ENCODE measurements at places on chromosomes 5 and 9.

GRCh38 chr5:98031926-98032325, 741.5 kb upstream of the RGMB start:
- no peak for DNase-seq

GRCh38 chr5:132751444-132751843, 4.2 kb downstream of the CCNI2 start:
- no peak for DNase-seq

- no peak for DNase-seq
These were observed 69.4 kb downstream of the FRMD3 start for GRCh38 chr9:83468821-83469220.

- DNase-seq, result no peak
These were observed 422.3 kb downstream of the TMEM232 start for GRCh38 chr5:110304176-110304575.

DNA sequence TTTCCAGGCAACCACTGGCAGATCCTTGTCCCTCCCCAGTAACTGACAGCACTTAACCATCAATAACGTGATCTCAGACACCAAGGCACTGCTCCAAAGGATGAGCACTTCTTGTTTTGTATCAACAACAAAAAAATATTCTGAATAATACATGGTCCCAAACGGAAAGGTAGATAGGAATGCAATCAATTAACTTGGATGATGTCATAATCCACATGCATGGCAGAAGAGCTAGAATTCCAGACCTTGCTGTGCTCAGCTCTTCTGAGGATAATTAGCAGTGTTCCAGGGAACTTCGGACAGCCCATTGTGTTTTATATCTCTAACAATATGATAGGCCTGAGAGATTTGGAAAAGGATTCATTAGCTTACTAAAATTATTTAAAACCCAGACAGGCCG, 288.4 kb upstream of the PCSK5 start:
- DNase-seq, result no peak

DNA sequence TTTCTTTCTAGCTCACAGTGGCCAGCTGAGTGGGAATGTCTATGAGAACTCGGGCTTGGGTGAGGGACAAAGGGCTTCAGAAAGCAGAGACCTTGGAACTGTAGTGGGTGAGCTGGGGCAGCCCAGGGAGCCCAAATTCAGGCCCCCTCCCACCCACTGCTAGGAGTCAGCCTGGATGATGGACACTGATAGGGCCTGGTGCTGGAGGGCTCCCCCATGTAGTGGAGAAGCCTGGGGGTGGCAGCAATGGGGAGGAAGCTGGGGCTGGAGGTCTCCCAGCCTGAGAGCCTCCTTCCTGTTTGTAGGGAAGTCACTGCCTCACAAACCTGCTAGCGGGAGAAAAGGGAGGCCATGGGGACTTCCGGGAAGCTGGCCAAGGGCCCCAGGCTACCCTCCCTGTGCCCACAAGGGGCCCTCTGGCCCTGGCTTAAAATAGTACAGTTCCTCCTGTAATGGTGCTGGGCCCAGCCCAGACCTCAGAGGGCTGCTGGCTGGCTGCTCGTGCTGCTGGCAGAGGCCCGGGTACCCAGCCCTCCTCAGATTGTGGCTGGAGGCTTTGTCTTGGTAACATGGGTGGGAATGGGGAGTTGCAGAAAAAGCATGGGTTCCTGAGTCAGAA, 6.3 kb upstream of the NR5A1 start:
- no peak for DNase-seq

- DNase-seq, result no peak
These were observed 589.8 kb upstream of the CYLC2 start for GRCh38 chr9:102405218-102405867.

DNA sequence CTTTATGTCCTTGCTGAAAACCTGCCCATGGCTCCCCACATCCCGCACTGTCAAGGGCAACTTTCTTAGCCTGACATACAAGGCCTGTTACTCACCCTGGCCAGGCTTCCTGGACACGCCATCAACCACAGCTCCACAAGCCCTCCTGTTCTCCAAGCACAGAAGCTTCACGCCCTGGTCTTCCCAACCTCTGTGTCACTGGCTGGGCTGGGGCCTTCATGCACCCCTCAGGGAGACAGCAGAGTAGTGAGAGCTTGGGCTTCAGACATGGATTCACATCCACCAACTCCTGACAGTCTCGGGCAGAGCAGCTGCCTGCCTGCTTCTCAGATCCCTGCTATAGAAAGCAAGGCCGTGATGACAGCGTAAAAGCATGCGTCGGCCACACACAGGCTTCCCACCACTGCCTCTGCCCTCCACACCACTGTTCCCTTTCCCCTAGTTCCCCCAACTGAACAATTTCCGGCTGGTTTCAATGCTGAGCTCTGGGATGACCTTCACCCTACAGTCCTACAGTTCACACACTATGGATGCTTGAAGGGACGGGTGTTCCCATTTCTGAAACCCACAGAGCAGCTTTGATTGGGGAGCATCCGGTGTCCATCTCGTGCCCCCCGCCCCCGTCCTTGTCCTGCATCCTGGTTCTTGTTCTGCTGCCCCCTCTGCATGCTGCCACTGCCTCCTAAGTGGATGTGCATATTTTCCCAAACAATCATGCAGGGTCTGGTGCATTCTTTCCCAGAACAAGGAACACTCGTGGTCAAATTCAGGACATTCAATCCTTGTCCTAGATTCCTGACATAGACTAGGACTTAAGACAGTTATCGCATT, 33.4 kb upstream of the ADAMTS2 start:
- no peak for DNase-seq

DNA sequence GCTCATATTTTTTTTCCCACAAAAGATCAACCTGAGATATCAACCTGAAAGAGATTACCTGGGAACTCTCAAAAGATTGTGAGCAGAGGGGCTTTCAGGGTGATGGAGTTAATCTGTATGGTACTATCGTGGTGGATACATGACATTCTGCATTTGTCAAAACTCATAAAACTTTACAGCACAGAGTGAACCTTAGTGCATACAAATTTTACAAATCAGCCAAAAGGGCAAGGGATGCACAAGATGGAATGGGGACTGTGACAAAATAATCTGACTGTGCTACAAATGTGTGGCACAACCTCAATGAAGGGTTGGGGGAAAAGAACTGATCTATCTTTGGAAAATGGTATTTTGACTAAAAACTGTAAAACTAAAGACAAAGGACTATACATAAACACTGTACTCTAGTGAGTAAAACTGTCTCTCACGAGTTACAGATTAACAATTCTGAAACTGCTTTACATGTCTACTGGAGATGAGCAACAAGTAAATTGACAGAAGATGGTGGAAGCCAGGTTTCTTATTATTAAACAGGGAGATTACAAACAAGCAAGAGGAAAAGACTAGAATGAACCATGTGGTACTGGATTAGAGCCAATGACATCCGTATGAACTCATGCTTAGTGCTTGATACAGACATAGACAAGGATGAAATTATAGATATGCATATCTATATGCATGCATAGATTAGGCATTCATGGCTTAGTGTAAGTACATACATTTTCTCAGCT, 24.8 kb upstream of the RLN1 start:
- peak; percentile 26 for DNase-seq

GRCh38 chr9:136312009-136312375, 8.1 kb upstream of the CCDC187 start:
- DNase-seq, result no peak

- peak; percentile 32 for DNase-seq
These were observed 53.7 kb downstream of the PAX5 start for GRCh38 chr9:36980148-36980974.

- no peak for DNase-seq
These were observed 38.7 kb downstream of the PLEKHG4B start for GRCh38 chr5:130601-131131.

- no peak for DNase-seq
These were observed 58.4 kb upstream of the MARCHF11 start for GRCh38 chr5:16238018-16238417.

- DNase-seq, result no peak
These were observed 30.9 kb downstream of the EPB41L4B start for GRCh38 chr9:109289931-109290330.

- no peak for DNase-seq
These were observed 333.9 kb downstream of the NR2F1-AS1 start for GRCh38 chr5:93247105-93247504.

GRCh38 chr5:110268985-110269384, 457.5 kb downstream of the TMEM232 start:
- DNase-seq, result no peak

- DNase-seq, result no peak
These were observed 15.4 kb downstream of the CCT5 start for GRCh38 chr5:10265245-10266109.

- DNase-seq, result no peak
These were observed 357.7 kb downstream of the ARRDC3 start for GRCh38 chr5:91025449-91025848.

GRCh38 chr5:32713770-32714381, 2.8 kb downstream of the NPR3 start:
- DNase-seq, result no peak

GRCh38 chr9:81137976-81138568, 551.3 kb downstream of the TLE1 start:
- DNase-seq, result no peak

- no peak for DNase-seq
These were observed 30.3 kb downstream of the CEP72 start for GRCh38 chr5:642481-642880.

DNA sequence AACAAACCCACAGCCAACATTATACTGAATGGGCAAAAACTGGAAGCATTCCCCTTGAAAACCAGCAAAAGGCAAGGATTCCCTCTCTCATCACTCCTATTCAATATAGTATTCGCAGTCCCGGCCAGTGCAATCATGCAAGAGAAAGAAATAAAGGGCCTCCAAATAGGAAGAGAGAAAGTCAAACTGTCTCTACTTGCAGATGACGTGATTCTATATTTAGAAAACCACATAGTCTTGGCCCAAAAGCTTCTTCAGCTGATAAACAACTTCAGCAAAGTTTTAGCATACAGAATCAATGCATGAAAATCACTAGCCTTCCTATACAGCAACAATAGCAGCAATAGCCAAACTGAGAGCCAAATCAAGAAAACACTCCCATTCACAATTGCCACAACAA, 333.7 kb upstream of the EDIL3 start:
- no peak for DNase-seq

DNA sequence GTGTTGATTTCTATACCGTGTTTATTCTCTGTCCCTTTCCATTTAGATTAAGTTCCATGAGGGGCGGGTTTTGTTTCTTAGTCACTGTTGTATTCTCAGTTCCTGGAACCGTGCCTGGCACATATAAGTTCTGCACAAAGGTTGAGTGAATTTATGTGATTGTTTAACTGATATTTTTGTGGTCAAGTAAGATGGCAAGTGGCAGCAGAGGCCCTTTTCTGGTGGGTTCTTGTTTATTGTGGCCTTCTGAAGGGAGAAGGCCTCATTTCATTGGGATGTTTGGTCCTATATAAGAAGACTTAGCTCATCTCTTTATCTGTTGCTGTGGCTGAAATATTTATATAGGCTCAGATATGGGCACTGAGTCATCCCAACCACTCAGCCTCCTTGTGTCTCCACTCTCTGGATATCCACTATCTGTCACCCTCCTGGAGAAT, 262.5 kb downstream of the PSAT1 start:
- DNase-seq, result peak; percentile 84

DNA sequence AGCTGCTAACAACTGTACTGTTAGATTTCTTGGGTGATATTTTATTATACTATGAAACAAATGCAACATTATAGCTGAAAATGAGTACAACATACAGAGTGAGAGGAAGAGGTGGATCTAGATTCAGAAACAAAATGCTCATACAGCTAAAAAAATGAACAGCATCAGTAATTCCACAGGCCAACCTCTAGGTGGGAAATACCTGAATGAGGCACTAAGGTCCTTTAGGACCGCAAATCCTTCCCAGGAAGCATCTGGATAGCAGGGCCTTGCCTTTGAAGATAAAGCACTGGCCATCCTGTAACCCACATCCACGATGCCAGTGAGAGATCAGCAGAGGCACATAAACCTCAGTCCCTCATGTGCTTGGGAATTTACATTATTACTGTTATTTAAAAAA, 310.8 kb downstream of the YTHDC2 start:
- no peak for DNase-seq

DNA sequence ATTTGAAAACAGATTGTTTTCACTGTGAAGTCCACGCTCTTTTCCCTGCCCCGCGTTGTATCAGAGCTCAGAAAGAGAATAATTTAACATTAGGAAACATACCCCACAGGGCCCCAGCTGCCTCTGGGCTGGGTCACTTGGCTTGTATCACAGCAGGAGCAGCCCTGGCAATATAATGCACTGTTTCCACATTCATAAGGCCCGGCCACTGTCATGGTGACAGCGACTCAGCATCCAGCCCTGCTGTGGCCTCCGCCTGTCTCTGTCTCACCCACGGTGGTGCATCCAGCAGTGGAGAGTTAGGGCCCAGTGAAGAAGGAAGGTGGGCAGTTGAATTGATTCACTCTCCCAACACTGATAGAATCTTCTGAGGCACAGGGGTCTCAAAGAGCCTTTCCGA, 188.9 kb downstream of the NSG2 start:
- no peak for DNase-seq

- DNase-seq, result no peak
These were observed 947 bp upstream of the MARCHF3 start for GRCh38 chr5:127031147-127031862.

- DNase-seq, result peak; percentile 20
These were observed 93.3 kb downstream of the SVEP1 start for GRCh38 chr9:110486218-110486617.

Measured in NCI-H226 (cell line).